ENCODE measurements at places on chromosomes 16 and 17.
A peak's percentile ranks its signal among the peaks of the same experiment; 100 is the strongest.

DNA sequence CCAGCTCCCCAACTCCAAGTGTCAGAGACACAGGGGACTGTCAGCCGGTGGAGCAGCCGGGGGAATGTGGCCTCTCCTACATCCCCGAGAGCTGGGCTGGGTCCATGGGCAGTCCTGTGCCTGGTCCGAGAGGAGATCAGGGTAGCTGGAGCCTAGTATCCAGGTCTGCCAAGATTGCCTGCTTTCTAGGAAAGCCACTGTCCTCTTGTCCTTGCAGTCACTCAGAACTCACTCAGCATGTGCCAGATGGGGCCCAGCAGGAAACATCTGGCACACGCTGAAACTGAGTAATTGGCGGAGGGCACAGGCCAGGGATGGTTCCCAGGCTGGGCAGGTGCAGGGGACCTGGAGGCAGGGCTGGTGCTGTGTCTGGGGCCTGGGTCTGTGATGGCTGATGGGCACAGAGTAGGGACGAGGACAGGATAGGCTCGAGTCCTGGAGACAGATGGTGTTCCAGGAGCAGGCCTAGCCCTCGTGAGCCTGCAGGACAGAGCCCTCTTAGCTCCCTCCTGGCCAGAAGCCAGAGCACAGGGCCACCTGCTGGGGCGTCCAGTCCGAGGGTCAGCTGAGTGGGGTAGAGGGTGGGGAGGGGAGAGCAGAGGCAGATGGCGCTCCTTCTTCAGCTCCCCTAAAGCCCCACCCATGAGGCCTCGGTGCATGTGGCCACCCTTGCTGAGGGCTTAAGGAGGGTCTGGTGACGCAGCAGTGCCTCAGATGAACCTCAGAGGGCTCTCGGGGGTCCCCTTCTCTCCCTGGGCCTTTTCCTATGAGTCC lies 31.1 kb downstream of the ADCY7 start:
- peak; percentile 13 for DNase-seq

DNA sequence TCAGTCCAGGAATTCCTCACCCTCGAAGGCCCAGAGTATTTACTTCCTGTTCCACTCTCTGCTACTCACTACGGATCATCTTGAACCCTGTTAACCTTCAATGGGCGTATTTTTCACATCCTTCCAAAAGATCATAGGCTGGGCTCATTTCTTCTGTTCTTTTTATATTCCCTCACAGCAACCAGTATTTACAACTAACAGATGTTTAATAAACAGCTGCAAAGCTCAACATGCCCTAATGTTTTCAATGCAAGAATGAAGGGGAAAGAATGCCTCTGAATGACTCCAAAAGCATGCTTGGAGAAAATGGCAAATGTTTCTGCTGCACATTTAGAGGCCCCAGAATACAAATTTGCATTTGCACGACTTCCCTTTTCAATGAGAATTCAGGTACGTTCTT lies 174.9 kb downstream of the ZFHX3 start:
- no peak for DNase-seq

GRCh38 chr17:53791551-53791950 lies 31.2 kb upstream of the KIF2B start:
- no peak for DNase-seq

DNA sequence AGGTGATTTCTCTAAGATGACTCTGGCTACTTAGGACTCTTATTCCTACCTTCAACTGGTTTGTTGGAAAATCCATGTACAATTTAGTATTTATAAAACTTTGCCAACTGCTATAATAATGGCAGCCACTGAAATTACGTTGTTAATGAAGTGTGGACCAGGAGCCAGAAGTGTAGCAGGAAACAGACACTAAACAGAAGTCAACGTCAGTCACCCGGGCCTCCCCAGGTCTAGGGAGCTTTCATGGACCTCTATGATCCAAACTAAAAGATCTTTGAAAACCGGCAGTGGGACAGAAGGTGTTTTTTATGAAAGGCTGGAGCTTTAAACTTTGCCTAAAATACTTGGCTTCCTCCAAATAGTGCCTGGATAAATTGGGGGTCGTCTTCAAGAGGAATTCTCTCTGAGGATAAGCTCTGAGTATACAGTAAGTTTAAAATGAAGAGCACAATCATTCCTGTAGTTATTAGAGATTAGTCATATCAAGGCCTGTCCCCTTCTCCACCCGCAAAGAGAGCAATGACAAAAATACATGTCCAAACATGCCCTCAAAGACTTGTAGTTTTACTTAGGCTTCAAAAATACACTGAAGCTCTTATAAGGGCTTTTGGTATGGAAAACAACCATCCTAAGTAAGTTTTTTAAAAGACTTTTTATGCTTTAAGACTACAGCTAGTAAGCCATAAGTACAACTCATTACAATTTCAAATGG lies 34.6 kb downstream of the DCUN1D3 start:
- peak; percentile 27 for DNase-seq

- DNase-seq = no peak
Measured at GRCh38 chr16:79933603-79934002, 333.1 kb upstream of the MAF start.

GRCh38 chr17:81416612-81417011 lies 21.4 kb downstream of the BAHCC1 start:
- DNase-seq = no peak

- no peak for DNase-seq
Measured at GRCh38 chr16:24936151-24936550, 79.0 kb downstream of the ARHGAP17 start.

DNA sequence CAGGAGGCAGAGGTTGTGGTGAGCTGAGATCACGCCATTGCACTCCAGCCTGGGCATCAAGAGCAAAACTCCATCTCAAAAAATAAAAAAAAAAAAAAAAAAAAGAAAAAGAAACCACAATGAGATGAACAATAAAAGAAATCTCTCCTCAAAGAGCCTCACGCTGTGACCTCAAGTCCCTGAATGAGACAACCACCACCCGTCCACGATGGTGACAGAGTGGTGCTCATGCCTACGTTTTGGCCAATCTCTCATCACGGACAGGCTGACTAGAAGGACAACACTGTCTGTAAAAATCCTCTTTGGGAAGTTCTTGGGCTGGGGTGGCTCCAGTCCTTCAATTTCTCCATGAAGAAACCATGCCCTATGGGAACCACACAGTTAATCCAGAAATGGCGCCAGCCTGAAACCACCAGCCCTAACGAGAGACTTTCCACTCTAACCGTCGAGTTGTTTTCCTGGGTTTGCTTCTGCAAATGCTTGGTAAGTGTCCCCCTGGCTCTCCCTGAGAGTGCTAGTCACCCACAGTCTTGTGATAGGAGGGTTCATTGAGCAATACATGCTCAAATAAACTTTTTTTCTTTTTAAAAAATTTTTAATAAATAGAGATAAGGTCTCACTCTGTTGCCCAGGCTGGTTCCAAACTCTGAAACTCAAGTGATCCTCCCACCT lies 15.0 kb upstream of the PRSS27 start:
- DNase-seq = no peak

GRCh38 chr17:41519501-41520224 lies 973 bp upstream of the KRT15 start:
- DNase-seq = no peak

- no peak for DNase-seq
Measured at GRCh38 chr17:67606896-67607604, 110.7 kb upstream of the NOL11 start.

DNA sequence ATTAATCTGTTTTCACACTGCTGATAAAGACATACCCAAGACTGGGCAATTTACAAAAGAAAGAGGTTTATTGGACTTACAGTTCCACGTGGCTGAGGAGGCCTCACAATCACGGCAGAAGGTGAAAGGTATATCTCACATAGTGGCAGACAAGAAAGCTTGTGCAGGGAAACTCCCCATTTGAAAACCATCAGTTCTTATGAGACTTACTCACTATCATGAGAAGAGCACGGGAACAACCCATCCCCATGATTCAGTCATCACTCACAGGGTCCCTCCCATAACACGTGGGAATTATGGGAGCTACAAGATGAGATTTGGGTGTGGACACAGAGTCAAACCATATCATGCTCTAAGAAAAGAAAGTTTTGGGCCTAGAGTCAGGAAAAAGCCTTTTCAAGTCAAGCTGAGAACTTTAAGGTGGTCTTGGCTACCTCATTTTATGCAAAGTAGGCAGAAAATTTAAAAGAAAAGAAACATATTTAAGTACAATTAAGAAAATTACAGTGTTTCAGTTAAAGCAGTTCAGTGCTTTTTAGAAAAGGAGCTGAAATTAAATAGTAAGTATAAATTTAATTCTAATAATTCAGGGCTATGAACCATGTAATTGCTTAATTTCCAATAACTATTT lies 24.9 kb upstream of the CRYM start:
- no peak for DNase-seq

GRCh38 chr17:64245218-64246145 lies 17.6 kb downstream of the TEX2 start:
- DNase-seq = no peak

GRCh38 chr17:79986411-79987186 lies 49.1 kb downstream of the TBC1D16 start:
- no peak for DNase-seq

DNA sequence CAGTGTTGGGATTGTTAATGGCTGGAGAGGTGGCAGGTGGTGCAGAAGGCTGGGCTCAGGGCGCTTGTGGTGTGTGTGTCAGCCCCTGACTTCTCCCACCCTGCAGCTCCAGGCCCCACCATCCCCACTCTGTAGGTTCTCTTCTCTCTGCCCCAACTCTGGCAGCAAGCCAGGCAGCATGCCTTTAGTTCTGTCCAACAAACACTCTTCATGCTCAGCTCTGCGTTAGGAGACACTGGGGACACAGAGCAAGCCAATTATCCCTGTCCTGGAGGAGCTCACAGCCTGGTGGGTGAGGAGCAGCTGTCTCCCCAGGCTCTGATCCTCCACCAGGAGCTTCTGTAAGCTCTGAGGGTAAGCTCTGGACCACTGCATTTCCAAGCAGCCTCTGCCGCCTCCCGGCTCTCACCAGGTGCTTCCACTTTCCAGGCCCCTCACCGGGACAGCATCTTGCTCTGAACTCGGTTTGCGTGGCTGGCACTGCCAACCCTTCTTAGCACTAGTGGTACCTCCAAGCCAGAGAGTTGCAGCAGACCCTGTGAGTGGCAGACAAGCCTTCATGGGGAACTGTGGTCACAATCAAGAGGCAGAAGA lies 34.3 kb upstream of the WSCD1 start:
- DNase-seq = no peak

DNA sequence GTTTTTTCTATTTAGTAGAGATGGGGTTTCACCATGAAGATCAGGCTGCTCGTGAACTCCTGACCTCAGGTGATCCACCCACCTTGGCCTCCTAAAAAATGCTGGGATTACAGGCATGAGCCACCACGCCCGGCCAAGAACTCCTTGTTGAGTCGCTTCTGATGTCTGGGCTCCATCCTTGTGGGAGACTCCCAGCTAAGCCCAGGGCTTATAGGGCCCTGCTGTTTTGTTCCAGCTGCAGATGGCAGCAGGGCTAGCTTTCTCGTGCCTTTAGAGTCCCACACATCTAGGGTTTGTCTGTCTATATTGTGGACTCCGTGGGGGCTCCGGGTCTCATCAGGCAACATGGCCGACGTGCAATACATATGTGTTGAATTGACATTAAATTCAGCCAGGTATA lies 39.3 kb upstream of the MED9 start:
- no peak for DNase-seq

- no peak for DNase-seq
Measured at GRCh38 chr17:16888413-16889087, 83.4 kb downstream of the TNFRSF13B start.

GRCh38 chr16:89565506-89566372 lies 5.3 kb downstream of the RPL13 start:
- no peak for DNase-seq

DNA sequence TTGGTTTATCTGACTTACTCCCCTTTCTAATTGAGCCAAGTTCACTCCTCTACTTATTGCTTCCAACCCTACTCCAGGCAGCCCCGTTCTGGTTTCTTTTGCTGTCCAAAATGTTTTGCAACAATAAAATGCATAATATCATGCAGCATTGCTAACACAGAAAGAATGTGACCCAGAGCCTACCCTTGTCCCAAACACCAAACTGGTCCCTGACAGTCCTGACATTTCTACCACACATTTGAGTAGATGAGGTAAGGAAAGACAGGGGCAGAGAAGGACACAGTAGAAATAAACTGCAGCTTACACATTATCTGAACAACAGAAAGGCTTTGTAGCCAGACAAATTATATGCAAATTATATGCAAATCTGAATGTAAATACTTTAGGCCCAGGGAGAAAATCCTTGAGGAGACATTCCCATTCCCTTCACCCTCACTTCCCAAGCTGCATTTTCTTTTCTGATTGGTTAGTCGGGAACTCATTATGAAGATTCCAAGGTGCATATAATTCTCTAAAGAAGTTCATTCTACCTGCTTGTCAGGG lies 31.6 kb downstream of the SOX9 start:
- DNase-seq = no peak

DNA sequence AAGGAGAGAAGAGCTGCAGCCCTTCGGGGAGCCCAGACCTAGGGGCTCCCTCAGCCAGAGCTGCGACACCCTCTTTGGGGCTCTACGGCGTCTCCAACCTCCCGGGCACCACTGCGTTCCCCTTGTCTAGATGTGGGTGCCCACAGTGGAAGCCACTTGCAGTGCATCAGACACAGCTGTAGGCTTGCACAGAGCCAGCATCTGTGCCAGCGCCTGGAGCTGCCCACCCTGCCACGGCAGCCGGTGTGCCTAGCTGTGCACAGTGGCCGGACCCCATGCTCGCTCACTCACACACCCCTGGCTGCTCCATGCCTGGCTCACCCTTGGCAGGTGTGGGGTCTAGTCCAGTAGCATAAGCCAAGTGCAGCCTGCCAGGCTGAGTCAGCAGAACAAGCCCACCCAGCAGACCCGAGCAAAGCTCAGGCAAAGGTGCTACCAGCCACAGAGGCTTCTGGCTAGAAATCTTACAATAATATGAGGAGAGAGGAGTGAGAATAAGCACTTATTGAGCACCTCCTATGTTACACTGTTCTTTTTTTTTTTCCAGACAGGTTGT lies 12.9 kb upstream of the KDM8 start:
- no peak for DNase-seq

DNA sequence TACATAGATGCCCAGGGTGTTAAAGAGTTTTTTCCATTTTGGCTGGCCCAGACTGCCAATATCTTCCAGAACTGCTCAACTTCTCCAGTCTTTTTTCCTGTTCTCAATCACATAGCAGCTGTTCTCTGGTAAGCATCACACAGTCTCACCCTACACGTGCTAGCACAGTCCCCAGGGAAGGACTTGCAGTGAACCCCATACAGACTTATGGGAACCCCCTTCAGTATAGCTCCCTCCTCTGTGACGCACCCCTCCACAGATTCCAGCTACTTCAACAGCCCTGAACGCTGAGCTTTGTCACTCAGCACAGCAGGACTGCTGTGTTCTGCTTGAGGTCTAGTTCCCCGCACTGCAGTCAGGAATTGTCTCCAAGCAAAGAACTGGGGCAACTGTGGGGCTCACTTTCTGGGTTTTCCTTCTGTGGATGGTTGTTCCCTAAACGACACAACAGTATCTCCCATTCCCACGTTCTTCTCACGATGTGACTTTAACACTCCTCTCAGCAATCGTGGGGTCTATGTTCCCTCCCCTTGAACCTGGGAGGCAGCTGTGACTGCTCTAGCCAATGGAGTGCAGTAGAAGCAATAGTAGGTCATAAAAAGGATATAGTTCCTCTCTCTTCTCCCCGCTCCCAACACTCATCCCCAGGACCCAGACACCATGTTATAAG lies 3.6 kb downstream of the MMP28 start:
- DNase-seq = no peak

- DNase-seq = no peak
Measured at GRCh38 chr16:31268891-31269290, 9.1 kb downstream of the ITGAM start.

GRCh38 chr16:66097751-66098150 lies 268.7 kb upstream of the CDH5 start:
- no peak for DNase-seq

Measured in GM12892 (cell line).